AG08396 (cell line): ENCODE measurements at places on chromosomes 2 and 18.

GRCh38 chr2:24328010-24328409 lies 32.3 kb downstream of the ITSN2 start:
- DNase-seq = no peak

GRCh38 chr18:27008575-27008974 lies 143.1 kb upstream of the AQP4 start:
- DNase-seq = no peak

GRCh38 chr2:9897331-9897737 lies 54.1 kb downstream of the TAF1B start:
- peak; percentile 49 for DNase-seq

DNA sequence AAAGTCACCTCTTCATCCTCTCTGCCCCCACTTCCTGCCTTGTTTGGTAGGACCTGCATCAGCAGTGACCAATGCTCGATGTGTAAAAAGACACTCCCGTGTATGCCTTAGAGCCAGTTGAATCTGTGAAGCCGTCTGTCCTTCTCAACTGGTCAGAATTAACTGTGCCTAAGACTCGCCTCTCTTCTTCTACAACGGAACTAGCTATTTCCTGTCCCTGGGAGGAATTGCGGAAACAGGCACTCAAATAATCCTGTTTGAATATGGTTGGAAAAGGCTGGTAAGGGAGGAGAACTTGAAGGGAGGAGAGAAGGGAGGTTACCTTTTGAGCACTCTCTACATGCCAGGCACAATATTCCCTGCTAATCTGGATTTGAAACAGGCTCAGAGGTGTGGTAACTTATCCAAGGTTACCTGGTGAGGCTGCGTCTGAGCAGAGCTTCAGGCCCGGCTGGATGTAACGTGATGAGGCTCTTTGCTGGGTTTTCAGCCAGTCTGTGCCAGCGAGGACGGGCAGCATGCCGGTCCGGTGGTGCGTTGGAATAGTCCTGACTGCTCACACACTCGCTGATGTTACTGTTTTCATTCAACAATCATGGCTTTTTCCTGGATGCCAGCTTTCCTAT lies 127.0 kb downstream of the FAM168B start:
- no peak for DNase-seq

GRCh38 chr2:30231996-30232800 lies 864 bp downstream of the LBH start:
- peak; percentile 70 for DNase-seq

DNA sequence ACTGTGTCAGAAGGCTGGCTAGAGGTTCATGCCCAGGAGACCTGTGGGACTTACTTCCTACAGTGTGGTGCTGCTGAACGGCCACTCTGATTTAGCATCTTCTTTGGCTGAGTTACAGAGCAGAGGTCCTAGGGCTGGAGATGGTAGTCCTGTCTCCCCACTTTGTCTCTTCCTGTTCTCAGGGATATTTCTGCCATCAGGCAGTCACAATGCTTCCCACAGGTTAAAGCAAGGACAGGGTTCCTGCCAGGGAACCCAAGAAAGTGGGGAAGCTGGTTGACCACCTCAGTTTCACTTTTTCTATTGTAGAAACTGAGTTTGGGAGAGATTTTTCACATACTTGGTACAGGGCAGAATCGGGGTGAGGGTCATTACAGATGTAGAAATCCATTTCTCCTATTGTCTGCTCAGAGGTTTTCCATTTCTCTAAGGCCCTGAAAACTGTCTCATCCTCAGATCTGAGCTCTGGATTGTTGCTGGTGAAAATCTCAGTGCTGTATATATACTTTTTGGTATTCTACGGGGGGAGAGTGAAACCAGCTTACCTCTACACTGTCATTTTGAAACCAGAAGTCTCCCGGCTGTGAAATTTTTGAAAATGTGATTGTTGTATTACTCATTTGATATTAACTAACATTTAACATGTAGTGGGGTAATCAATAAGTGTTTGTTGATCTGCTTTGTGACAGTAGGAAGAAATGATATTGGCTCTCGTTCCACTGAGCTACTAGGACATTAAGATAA lies 37.0 kb upstream of the MEP1B start:
- no peak for DNase-seq

- DNase-seq = no peak
Measured at GRCh38 chr2:45804987-45805755, 153.7 kb downstream of the PRKCE start.

DNA sequence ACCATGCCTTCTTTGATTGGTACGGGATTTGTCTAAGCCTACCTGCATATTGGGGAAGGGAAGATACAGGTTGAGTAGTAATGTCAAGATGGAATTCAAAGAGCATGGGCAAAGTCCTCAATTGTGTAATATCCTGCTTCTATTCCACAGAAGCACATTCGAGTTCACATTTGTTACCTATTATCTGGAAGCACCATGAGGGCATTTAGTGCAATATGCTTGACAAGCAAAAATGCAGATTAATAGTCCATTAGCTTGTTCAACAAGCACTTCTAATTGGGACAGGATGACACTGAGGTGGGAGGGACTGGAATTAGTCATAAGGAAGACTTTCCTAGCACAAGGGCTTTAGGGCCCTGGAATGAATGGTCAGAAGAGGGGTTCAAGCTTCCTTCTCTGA lies 40.5 kb downstream of the MYO5B start:
- no peak for DNase-seq
